Mononuclear cell (primary cell): ENCODE measurements at places on chromosomes 4 and X. TPM values are rescaled to one million over a fixed set of nuclear protein-coding genes. Genes with fewer than 3 reads are reported as not detected.

IRF2 gene
- 13.1 TPM for total RNA-seq

ZCCHC12 gene
- total RNA-seq: not detected

CLCN3 gene
- total RNA-seq: 12.8 TPM

FABP2 gene
- total RNA-seq: not detected

HTN1 gene
- not detected for total RNA-seq

RGN gene
- not detected for total RNA-seq

IL2RG gene
- total RNA-seq: 117 TPM

GABRB1 gene
- not detected for total RNA-seq

TAF7L gene
- total RNA-seq: not detected

COL25A1 gene
- 0.10 TPM for total RNA-seq

STARD8 gene
- total RNA-seq: 2.0 TPM

RASL11B gene
- 0.31 TPM for total RNA-seq

KDR gene
- not detected for total RNA-seq

BMP3 gene
- 0.10 TPM for total RNA-seq

PPP3CA gene
- 19.3 TPM for total RNA-seq
